ENCODE measurements at places on chromosomes 6 and 20. TPM values are rescaled to one million over a fixed set of nuclear protein-coding genes. Genes with fewer than 3 reads are reported as not detected.

The SUMO4 gene
- 0.90 TPM for polyA plus RNA-seq

The SNPH gene
- polyA plus RNA-seq: 2.9 TPM

The CST7 gene
- 0.81 TPM for polyA plus RNA-seq

The DNAH8 gene
- 0.77 TPM for polyA plus RNA-seq
